Stimulated activated CD8-positive, alpha-beta memory T cell treated with anti-CD3 and anti-CD28 coated beads, Interleukin-4, amount 100 ng/mL, for 4 hours (primary cell): ENCODE measurements at places on chromosomes 12 and 14.

DNA sequence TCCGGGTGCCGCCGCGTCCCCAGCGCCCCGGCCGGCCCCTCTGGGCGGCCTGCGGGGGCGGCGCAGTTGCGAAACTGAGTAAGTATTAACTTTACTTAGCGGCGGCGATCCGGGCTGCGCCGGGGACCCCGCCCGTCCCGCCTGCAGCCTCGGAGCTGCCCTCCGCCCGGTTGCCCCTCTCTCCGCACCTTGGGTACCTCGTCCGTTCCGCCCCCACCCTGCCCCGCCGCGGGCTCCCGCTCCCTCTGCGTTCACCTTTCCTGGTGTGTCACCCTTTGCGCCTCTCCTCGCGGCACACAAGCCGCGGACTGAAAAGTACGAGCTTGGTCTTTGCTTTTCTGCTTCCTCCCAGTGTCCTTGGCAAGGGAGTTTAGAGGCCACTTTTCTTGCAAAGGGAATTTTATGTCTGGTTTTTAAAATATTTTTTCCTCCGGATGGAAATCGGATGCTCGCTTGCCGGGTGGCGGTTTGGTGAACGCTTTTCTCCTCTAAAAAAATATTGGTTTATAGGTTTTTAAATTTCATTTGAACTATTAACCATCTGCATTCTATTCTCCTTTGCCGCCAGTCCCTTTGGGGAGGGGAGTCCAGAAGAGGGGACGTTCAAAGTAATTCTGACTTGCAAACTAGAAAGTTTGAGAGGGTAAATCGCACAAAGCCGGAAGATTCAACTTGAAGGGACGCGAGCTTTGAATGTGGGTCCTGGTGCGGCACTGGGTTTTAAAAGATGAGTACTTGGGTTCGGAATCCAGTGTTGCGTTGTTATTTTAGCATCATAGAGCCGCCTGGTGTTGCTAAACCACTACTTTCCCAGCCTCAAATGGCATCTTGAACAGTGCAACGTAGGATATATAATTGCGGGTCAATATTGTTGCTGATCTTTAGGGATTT lies 834 bp downstream of the RASSF8 start:
- no peak for DNase-seq

- no peak for DNase-seq
Observed at GRCh38 chr12:102436867-102437266, 43.5 kb downstream of the IGF1 start.

DNA sequence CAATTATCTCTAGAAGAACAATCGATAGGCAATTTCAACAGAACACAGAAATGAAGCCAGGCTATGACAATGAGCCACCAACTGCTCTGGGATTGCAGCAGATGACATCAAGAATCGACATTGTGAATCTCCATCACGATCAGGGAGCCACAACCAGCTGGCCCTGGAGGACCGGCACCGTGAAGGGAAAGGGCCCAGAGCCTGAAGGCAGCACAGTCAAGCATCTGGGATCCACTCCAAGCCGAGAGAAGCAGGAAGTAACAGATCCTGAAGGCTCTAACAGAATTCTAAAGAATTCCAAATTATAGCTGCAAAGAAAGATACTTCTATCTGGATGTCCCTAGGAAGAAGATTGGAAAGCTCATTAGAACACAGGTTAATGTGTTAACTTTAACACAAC lies 61.0 kb downstream of the LRRC74A start:
- no peak for DNase-seq

DNA sequence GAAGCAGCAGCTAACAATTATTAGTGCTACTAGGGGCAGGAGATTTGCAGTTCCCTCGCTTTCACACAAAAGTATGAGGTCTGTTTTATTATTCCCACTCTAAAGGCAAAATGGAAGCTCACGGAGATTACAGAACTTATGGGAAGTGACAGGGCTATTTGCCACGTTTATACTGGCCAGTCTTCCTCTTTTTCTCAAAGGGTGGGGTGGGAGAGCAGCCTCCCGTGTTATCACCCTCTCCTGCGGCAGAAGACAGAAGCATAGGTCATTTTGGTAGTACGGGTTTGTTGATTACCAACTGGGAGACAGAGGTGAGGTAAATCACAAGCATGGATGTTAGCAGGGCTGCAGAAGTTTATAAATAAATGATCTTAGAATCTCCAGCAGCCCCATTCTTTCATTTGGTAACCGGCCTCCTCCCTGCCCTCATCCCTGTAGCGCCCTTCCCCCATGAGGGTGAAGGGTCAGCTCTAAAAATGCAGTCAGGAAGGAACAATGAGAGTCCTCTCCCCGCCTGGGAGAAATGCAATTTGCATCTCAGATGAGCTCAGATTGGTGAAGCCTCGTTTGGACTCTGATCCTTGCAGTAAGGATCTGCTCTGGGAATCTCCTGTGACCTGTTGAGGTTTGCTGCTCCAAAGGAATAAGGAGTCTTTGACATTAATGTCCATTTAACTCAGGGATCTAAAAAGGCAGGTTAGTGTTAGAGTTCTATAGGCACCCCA lies 44.7 kb upstream of the SINHCAF start:
- no peak for DNase-seq

DNA sequence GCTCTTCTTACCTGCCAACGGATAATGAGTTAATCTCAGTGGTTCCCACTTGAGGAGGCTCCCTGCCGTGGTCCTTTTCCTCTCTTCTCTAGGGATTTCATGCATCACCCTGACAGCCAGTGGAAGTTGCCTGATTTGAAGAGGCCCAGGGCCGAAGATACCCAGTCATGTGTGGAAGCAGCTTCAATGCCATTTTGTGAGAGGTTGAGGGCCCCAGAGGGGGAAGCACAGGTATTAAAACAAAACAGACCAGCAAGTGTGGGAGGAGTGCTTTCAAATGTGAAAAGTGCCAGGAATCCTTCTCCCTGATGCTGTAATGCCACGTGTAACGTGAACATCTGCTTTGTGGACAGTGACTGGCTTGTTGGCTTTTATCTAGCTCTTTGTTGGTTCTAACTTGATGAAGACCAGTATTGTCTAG lies 1.5 kb downstream of the TCP11L2 start:
- no peak for DNase-seq

DNA sequence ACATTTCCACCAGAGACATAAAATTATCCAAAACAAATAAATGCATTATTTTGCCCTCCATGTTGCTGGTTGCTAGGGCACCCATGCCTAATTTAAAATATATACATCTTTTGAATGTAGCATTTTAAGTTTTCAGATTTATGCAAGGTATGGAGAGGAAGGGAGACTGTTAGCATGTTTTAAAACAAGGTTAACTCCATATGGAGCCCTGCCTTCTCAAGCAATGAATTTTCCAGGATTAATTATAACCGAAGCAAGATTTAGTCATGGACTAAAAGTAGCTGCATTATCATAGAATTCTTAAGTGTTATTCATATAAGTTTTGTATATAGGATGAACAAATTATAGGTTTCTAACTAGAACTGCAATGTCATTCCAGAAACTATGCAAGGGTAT lies 37.2 kb downstream of the TRMT5 start:
- no peak for DNase-seq

GRCh38 chr14:26217778-26218177 lies 380.1 kb downstream of the NOVA1 start:
- DNase-seq, result no peak

DNA sequence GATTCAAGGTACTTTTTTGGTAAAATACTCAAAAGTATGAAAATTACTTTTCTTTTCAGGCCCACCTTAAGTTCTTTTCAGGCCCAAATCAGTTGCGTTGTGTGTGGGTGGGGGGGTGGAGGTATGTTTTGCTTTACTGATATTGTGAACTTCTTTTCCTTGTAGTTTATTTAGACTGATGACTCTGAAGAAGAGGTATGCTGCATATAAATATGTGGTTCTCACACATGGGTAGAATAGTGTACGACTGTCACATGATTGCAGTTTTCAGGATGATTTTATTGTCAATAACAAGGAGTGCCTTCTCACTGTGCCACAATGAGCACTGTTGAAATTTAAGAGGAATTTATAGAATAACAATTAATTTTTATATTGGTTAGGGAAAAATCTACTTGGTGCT lies 166.6 kb upstream of the ATP2B1 start:
- no peak for DNase-seq
